ENCODE measurements at places on chromosomes 11 and 22. TPM values are rescaled to one million over a fixed set of nuclear protein-coding genes. Genes with fewer than 3 reads are reported as not detected.

Gene OR5P2
- not detected for total RNA-seq

Gene PRRG4
- 1.8 TPM for total RNA-seq

Gene SPI1
- total RNA-seq, result 4.4 TPM

DNA sequence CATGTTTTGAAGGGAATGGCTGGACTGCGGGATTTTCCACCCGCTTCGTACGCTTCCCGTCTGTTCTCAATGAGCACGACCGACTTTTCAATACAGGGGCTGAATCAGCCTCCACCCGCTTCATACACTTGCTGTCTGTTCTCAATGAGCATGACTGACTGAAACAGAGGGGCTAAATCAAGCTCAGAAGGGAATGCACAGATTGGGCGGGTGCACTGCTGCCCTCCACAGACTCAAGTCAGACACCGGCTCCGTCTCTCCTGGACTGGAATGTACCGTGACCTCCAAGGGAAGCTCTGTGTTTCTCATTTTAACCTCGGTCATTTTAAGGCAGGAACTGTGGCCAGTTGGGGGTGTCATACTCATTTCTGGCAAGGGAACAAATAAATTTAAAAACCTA lies 48.5 kb downstream of the BRD1 start:
- DNase-seq, result no peak

Gene BIK
- not detected for total RNA-seq

- no peak for DNase-seq
These were observed 80.6 kb upstream of the CARD18 start for GRCh38 chr11:105220121-105220520.

DNA sequence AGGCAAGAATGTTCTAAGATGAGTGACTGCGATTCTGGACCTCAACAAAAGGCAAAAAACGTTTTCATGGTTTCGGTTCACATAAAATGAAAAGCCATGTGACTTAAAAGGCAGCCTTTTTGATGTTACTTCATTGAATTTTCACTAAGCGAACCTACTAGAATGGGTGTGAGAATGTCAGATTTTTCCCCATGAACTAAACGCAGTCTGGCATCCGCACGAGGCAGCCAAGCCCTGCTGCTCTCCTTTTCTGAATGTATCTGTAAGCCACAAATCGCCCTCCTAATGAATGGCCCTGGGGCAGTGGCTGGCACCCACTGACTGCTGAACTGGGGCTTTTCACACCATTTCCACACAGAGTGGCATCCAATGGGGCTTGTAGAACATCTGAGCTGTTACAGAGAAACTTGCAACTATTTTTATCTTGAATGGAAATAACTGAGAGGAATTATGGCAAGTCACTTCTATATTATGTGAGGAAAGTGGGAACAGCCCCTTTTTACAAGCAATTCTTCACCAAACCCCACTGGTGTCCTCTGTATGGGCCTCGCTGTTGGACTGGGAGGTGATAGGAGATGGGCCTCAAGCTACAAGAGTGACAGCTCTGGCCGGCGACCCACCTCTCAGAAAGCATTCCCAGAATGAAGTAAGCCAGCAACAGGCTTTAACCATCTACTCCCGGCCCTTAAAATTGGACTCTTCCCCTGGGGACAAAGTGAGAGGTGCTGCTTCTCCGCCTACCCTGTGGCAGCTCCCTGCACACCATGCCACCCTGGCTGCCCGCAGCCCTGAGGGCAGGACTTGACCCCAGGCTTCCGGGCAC lies 29.4 kb downstream of the PPP2R1B start:
- no peak for DNase-seq

DNA sequence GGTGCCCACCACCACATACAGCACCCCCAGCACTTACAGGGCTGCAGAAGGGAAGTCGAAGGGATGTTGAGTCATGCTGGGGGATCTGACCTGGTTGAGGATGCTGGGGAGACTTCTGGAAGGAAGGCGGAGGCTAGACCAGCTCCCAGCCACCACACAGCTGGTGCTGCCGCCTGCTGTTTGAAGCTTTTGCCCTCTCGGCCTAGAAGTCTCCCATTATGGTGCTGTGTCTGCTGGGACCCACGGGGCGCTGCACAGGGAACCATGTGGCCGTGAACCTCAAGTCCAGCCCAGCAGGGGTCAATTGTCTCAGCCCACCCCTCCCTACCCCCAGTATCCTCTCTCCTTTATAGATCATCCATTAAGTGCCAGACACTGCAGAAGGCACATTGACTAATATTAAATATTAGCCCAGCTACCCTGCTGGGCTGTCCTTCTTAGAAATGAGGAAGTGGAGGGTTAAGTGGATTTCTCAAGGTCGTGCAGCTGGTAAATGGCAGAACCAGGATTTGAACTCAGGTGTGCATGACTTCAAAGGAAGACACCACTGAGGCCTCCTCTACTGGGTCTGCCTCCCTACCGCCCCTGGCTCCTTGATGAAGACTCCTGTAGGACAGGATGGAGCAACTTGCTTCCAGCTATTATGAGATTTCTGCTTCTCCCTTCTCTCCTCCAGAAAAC lies 49.7 kb downstream of the CYTH4 start:
- DNase-seq, result no peak

GRCh38 chr11:19660076-19660475 lies 52.6 kb upstream of the NAV2 start:
- peak; percentile 62 for DNase-seq

Gene TSSK2
- not detected for total RNA-seq

Gene MPZL2
- total RNA-seq, result 1.2 TPM

- no peak for DNase-seq
These were observed 1.7 kb downstream of the E2F8 start for GRCh38 chr11:19239039-19239438.

GRCh38 chr22:39567135-39567946 lies 3.2 kb upstream of the CACNA1I start:
- DNase-seq, result no peak

Gene NOL12
- 21.7 TPM for total RNA-seq

DNA sequence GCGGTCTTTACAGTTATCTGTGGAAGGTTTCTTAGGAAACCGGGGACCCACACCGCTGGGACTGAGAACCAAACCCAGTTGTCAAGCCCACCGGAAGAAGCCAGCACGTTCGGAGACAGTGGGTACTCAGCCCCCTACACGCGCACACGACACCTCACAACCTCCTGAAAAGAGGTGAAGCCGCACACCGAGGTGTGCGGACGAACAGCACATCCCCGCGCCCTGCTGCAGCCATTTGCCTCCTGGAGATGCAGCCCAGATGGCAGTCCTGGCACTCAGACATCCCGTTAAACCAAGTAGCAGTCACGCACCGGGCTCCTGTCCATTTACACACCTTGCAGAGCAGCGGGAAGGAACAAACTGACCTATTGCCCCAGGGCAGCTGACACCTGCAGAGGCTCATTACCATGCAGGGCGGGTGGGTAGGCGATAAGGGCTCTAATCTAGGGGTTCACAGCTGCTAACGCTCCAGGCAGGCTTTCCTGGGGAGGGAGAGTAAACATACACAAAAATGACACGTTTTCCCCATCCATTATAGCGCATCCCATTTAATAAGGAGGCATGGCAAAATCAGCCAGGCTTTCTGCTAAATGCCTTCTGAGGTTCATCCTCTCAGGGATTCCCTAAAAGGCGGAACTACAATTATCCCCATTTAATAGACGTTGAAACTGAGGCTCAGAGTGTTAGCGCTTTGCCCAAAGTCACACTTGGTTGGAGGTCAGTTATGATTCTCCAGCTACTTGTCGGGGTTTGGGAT lies 864 bp upstream of the EHBP1L1 start:
- peak; percentile 82 for DNase-seq

GRCh38 chr11:118047749-118048148 lies 29.1 kb upstream of the TMPRSS4 start:
- DNase-seq, result no peak

- DNase-seq, result no peak
These were observed 443.3 kb downstream of the BUD13 start for GRCh38 chr11:116329354-116330090.

Gene SLC22A24
- total RNA-seq, result not detected

Gene UPB1
- 0.24 TPM for total RNA-seq

Gene UBQLNL
- not detected for total RNA-seq

All from gastrocnemius medialis (tissue), 4 donors.